ENCODE measurements at places on chromosomes 11 and 22.

DNA sequence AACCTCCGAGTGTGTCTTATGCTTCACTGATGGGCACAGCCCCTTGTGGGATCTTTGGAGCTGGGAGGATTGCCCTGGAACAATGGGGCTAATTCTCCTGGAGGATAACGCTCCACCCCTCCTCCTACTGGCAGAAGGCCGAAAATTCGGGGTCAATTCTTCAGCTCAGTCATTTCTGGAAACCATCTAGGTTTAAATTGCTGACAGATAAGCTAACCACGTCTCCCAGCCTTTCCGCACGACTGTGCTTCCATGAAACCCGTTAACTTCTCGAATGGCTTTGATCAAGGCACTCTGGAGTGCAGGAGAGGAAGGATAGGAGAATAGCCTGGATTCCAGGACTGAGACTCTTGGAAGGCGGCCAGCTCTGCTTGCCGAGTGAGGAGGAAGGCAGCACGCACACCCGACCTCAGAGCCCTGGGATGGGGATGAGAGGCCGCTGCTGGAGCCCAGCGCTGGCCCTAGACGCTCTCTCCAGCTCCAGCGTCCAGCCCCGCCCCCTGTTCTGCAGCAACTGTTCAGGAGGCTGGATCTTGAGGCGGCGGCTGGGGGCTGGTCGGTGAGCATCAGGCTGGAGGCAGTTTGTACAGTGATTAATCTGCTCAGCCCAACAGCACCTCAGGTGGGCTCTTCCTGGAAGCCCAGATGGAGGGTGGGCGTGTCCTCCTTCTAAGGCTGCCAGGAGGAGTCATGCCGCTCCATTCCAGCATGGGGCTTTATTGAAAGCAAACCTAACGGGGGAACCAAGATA lies 176.7 kb upstream of the NCAM1 start:
- peaks cover 4% of the 10 kb centered on the region for H3K4me1 ChIP-seq
- no peak overlapping the region for H3K27ac ChIP-seq
- no peaks in the 10 kb centered on the region for H3K27me3 ChIP-seq
- DNase-seq, result peak; percentile 79

GRCh38 chr11:2256293-2256913 lies 14.0 kb downstream of the ASCL2 start:
- H3K4me3 ChIP-seq, result no peak overlapping the region
- H3K4me1 ChIP-seq, result no peaks in the 10 kb centered on the region
- no peak overlapping the region for H3K27ac ChIP-seq
- H3K36me3 ChIP-seq, result no peaks in the 10 kb centered on the region
- H3K27me3 ChIP-seq, result no peaks in the 10 kb centered on the region

DNA sequence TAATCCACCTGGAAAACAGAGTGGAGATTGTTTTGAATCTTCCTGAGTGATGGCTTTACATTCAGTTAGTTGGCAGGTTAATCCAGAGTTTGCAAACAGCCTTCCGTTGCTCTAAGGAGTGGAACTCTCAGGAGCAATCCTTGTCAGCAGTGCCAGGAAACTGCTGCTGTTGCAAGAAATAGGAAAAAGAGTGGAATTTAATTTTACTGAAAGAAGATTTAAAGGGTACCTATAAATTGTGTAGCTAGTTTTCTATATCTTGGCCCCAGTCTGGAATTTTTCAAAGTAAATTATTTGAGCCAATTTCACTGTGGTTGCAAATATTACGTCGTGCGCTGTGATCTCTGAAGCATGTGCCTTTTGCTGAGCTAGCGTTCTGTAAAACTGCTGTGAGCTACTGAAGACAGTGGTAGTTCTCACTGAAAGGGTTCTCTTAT lies 55.5 kb upstream of the SLC5A12 start:
- no peaks in the 10 kb centered on the region for H3K4me1 ChIP-seq
- no peak overlapping the region for H3K4me3 ChIP-seq
- H3K27me3 ChIP-seq, result no peaks in the 10 kb centered on the region
- H3K27ac ChIP-seq, result no peak overlapping the region
- no peaks in the 10 kb centered on the region for H3K36me3 ChIP-seq
- DNase-seq, result no peak

GRCh38 chr22:27581688-27582087 lies 219.9 kb downstream of the MN1 start:
- H3K4me3 ChIP-seq, result no peak overlapping the region
- no peaks in the 10 kb centered on the region for H3K27me3 ChIP-seq
- H3K27ac ChIP-seq, result peak overlapping the region; percentile 48

GRCh38 chr22:22717664-22718063 lies 73.2 kb downstream of the GGTLC2 start:
- H3K27ac ChIP-seq, result no peak overlapping the region
- DNase-seq, result no peak
- H3K36me3 ChIP-seq, result no peaks in the 10 kb centered on the region
- no peak overlapping the region for H3K4me3 ChIP-seq

- no peaks in the 10 kb centered on the region for H3K4me1 ChIP-seq
- no peaks in the 10 kb centered on the region for H3K36me3 ChIP-seq
- H3K27me3 ChIP-seq, result no peaks in the 10 kb centered on the region
These were observed 9.7 kb downstream of the LRFN4 start for GRCh38 chr11:66866511-66866986.

DNA sequence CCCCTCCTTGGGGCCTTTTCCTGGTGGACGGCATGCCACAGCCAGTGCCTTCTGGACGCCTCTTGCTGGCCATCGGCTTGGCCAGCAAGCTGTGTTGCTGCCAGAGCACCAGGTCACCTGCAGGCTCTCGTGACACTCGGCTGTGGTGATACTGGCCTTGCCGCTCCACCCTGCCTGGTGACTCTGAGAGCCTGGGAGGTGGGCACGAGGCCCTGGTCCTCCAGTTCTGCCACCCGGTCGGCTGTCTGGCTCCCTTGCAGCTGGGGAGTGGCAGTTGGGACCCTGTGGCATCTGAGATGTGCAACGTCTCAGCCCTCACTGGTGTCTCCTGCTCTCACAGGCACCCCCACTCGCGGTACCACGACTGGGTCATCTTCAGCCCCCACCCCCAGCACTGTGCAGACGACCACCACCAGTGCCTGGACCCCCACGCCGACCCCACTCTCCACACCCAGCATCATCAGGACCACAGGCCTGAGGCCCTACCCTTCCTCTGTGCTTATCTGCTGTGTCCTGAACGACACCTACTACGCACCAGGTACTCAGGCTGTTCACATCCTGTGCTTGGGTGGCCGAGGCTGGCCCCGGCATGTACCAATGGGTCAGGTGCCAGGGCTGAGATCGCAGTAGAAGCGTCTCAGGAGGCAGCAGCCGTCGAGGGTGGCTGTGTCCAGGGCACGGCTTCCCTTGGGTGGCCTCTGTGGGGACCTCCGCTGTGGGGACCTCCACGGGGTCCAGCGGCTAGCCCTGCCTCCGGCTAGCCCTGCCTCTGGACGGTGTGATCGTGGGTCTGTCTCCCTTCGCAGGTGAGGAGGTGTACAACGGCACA lies 26.0 kb downstream of the MUC2 start:
- H3K4me3 ChIP-seq, result no peak overlapping the region
- no peaks in the 10 kb centered on the region for H3K4me1 ChIP-seq
- H3K36me3 ChIP-seq, result no peaks in the 10 kb centered on the region
- DNase-seq, result no peak
- H3K27me3 ChIP-seq, result no peaks in the 10 kb centered on the region

DNA sequence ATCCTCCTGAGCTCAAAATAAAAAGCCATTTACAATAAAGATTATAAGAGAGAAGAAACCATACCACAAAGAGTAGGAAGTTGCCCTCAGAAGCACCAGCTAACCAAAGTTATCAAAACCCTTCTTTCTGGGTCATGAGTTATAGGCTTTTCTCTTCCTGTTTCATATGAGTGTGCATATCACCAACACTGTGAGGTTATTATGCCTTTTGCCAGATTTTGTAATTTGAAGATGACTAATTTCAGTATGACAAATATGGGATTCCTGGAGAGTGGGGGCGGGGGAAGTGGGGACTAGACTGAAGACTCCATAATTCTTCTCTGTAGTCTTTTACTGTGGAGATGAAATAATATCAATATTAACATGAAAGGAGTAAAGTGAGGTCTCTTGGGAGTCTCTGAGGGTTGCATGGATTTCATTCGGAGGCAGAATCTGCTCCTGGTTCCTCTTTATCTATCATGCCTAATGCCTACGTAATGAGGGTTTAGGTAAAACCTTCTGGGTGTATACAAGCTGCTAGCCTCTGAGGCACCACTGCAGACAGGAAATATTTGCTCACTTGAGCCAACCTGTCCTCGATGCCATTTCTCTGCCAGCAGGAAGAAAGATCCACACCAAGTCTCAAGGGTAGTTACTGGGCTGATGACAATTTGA lies 2.1 kb downstream of the LPXN start:
- no peaks in the 10 kb centered on the region for H3K36me3 ChIP-seq
- no peak overlapping the region for H3K4me3 ChIP-seq
- H3K27me3 ChIP-seq, result no peaks in the 10 kb centered on the region
- H3K4me1 ChIP-seq, result peaks cover 3% of the 10 kb centered on the region
- DNase-seq, result peak; percentile 50

DNA sequence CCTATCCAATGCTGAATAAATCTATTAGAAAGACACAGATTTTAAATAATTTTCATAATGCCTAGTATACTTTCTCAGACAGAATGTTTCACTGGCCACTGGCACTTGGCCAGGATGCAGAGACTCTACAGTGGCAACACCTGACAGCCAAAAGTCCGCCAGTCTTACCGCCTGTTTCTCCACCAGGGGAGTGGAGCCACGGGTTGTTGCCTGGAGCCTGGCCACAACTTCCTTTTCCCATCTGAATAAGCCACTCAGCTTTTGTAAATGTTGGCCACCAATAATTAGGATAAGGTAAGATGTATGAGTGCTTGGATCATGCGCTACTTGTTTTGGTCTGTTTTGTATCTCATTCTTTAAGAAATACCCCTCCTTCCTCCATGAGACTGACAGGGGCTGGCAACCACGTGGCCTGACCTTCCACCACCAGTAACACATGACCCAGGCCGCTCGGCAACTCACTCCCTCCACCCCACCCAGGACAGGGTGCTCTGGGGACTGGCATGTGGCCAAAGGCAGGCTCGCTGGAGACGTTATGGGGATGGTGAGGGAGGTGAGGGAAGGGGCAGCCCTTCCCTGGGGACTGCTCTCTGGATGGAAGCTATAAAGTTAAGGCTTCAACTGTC lies 93.0 kb upstream of the BID start:
- no peak overlapping the region for H3K4me3 ChIP-seq
- peak overlapping the region; percentile 53 for H3K27ac ChIP-seq
- no peaks in the 10 kb centered on the region for H3K4me1 ChIP-seq
- H3K36me3 ChIP-seq, result no peaks in the 10 kb centered on the region

- H3K36me3 ChIP-seq, result no peaks in the 10 kb centered on the region
- peak; percentile 73 for DNase-seq
These were observed 36.1 kb downstream of the RPUSD4 start for GRCh38 chr11:126175393-126175792.

- peak; percentile 76 for DNase-seq
- H3K4me3 ChIP-seq, result no peak overlapping the region
- no peaks in the 10 kb centered on the region for H3K36me3 ChIP-seq
- no peaks in the 10 kb centered on the region for H3K27me3 ChIP-seq
- peaks cover 17% of the 10 kb centered on the region for H3K4me1 ChIP-seq
- peak overlapping the region; percentile 72 for H3K27ac ChIP-seq
These were observed 7.4 kb upstream of the CLMP start for GRCh38 chr11:123202155-123203151.

DNA sequence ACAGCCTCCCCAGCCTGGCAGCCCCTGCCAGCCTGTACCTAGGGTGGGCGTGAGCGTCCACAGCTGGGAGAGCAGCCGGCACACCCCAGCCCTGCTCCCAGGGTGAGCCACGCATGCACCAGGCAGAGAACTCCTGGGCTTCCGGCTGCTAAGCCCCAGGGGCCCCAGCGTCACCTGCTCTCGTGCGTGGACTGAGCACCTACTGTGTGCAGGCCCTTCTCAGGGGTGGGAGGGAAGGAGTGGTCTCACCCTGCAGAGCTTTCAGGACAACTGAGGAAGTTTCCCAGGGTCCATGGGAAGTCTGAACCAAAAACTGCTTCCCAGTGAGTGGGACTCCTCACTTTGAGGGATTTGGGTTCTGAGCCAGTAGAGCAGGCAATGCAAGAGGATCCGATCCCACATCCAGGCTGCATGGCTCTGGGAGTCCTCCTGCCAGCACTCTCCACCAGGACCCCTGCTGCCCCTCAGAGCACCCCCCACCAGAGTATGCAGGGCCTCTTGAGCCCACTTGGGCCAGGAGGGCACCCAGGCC lies 47.1 kb upstream of the PRODH start:
- H3K4me3 ChIP-seq, result no peak overlapping the region
- no peaks in the 10 kb centered on the region for H3K27me3 ChIP-seq
- H3K36me3 ChIP-seq, result no peaks in the 10 kb centered on the region
- DNase-seq, result no peak
- no peak overlapping the region for H3K27ac ChIP-seq
- no peaks in the 10 kb centered on the region for H3K4me1 ChIP-seq

GRCh38 chr11:9527481-9528135 lies 45.9 kb upstream of the WEE1 start:
- H3K27ac ChIP-seq, result peak overlapping the region; percentile 76
- H3K4me1 ChIP-seq, result peaks cover 7% of the 10 kb centered on the region
- H3K36me3 ChIP-seq, result no peaks in the 10 kb centered on the region
- H3K27me3 ChIP-seq, result no peaks in the 10 kb centered on the region

DNA sequence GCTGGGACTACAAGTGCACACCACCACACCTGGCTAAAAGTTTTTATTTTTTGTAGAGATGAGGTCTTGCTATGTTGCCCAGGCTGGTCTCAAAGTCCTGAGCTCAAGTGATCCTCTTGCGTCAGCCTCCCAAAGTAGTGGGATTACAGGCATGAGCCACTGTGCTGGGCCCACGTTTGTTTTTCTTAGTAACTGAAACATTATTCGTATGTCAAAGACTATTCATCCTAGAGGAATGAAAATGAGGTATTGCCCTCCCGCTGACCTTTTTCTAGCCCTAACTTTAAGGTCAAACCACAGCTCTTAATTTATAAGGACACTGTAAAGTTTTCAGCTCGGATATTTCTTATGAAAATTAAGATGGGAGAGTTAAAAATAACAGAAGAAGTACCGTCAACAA lies 33.2 kb upstream of the PAX6 start:
- H3K36me3 ChIP-seq, result no peaks in the 10 kb centered on the region
- H3K27ac ChIP-seq, result no peak overlapping the region
- H3K4me3 ChIP-seq, result no peak overlapping the region
- DNase-seq, result no peak

- no peaks in the 10 kb centered on the region for H3K4me1 ChIP-seq
- no peak for DNase-seq
- H3K4me3 ChIP-seq, result no peak overlapping the region
- H3K27ac ChIP-seq, result no peak overlapping the region
- no peaks in the 10 kb centered on the region for H3K36me3 ChIP-seq
These were observed 45.8 kb downstream of the SGSM3 start for GRCh38 chr22:40416267-40416570.

GRCh38 chr11:112167145-112167544 lies at the start of gene TEX12:
Gene TEX12 (plus strand): TSS chr11:112167372. CDS start chr11:112169269, 1,897 bp downstream.
- H3K4me3 ChIP-seq, result no peak within 1 kb of the TSS
- no peak within 1 kb of the TSS for H3K27ac ChIP-seq
- H3K27me3 ChIP-seq, result no peaks in the 10 kb centered on the region
- no peak for DNase-seq
- H3K4me1 ChIP-seq, result no peaks in the 10 kb centered on the region
